ENCODE measurements at places on chromosomes 7 and 10. TPM values are rescaled to one million over a fixed set of nuclear protein-coding genes. Genes with fewer than 3 reads are reported as not detected.

DNA sequence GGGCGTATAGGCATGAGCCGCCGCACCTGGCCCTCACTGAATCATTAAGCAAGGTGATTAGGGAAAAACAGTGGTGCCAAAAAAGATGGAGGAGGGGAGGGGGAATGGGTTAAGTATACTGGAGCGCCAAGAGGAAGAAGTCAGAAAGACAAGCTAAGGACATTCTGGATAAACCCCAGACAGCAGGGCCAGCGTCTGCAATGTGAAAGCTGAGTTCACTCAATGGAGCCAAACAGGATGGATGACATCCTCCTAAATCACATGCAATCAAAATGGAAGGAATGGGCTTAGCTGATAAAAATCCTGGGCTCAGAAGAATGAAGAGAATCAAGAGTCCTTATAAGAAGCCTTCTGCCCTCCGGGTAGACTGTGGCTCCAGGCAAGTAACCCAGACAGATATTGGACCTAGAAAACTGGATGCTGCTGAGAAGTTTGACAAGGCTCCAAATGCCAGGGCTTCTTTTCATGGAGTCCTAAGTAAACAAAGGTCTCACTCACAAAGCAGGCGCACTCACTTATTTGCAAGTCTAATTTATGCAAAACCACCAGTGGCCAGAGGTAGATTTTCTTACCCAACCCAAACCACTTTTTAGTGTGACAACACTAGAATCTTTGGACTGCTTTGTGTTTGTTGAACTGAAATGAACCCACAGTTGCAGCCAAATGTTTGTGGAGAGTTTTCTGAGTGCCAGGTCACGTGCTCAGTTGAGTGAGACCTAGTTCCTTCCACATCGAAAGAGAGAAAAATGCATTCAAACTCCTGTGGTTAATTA lies 519.1 kb upstream of the AUTS2 start:
- H3K27me3 ChIP-seq, result no peaks in the 10 kb centered on the region
- DNase-seq, result peak; percentile 35
- no peak overlapping the region for H3K4me3 ChIP-seq

DNA sequence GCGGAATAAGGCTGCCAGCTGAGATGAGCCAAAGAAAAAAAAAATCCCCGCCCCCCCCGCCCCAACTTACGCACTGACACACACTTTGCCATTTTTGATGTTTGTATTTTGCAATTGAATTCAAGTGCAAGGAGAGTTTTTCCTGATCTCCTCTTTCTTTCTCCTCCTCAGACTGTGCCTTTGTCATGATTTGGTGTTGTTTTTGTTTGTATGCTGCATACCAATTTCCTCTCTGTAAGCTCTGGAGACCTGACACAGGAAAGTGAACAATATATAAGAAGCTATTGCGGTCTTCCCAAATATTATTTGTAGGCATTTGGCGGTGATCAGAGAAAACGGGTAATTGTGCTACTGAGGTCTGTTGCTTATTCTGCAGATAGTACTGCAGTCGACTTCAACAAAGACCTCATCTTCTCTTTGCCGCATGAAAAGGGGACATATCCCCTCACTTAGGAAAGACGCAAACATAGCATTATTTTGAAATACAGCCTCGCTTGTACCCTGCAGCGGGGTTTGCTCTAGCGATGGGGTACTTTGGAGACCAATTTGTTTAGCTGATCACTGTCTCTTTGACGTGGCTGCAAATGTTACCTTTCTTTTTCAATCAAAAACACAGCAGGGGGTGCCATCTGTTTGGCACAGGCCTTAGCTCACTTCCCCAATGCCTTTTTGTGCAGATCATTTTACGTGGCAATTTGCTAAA lies 206.6 kb downstream of the SKAP2 start:
- H3K36me3 ChIP-seq, result no peaks in the 10 kb centered on the region
- peak overlapping the region; percentile 52 for H3K4me3 ChIP-seq
- peak; percentile 67 for DNase-seq
- no peaks in the 10 kb centered on the region for H3K27me3 ChIP-seq

DNA sequence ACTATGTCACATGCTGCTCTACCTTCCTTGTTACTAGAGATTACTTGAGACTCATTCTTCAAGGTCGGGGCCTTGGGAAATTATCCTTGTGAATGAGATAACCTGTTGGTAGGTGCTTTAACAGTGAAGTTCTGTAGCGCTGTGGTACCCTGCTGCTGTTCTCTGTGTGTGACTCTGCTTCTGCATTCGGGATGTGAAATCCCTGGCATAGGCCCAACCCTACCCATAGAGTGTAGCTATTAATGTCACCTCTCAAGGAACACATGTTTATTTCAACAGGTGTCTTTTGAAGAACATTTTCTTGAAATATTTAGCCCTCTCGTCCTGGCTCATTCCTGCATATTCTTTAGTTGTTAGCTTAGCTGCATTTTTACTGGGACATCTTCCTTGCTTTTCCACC lies 41.8 kb upstream of the TMEM236 start:
- H3K27ac ChIP-seq, result no peak overlapping the region
- no peaks in the 10 kb centered on the region for H3K27me3 ChIP-seq
- peaks cover 32% of the 10 kb centered on the region for H3K36me3 ChIP-seq
- H3K4me1 ChIP-seq, result no peaks in the 10 kb centered on the region

GRCh38 chr7:2932402-2933251 lies 88.5 kb upstream of the GNA12 start:
- no peak overlapping the region for H3K4me3 ChIP-seq
- no peaks in the 10 kb centered on the region for H3K36me3 ChIP-seq
- no peaks in the 10 kb centered on the region for H3K27me3 ChIP-seq
- H3K27ac ChIP-seq, result no peak overlapping the region

- peaks cover 12% of the 10 kb centered on the region for H3K4me1 ChIP-seq
- no peak overlapping the region for H3K27ac ChIP-seq
- no peaks in the 10 kb centered on the region for H3K27me3 ChIP-seq
- H3K36me3 ChIP-seq, result no peaks in the 10 kb centered on the region
These were observed 2.1 kb downstream of the NOS3 start for GRCh38 chr7:150992833-150993302.

GRCh38 chr10:88949051-88949450 lies 3.5 kb downstream of the ACTA2 start:
- no peaks in the 10 kb centered on the region for H3K36me3 ChIP-seq
- H3K4me1 ChIP-seq, result no peaks in the 10 kb centered on the region
- no peak overlapping the region for H3K4me3 ChIP-seq
- no peak overlapping the region for H3K27ac ChIP-seq

- H3K27ac ChIP-seq, result no peak overlapping the region
- H3K36me3 ChIP-seq, result no peaks in the 10 kb centered on the region
- H3K27me3 ChIP-seq, result no peaks in the 10 kb centered on the region
- H3K4me1 ChIP-seq, result no peaks in the 10 kb centered on the region
- H3K4me3 ChIP-seq, result no peak overlapping the region
These were observed 166.0 kb downstream of the FANK1 start for GRCh38 chr10:126062131-126063032.

DNA sequence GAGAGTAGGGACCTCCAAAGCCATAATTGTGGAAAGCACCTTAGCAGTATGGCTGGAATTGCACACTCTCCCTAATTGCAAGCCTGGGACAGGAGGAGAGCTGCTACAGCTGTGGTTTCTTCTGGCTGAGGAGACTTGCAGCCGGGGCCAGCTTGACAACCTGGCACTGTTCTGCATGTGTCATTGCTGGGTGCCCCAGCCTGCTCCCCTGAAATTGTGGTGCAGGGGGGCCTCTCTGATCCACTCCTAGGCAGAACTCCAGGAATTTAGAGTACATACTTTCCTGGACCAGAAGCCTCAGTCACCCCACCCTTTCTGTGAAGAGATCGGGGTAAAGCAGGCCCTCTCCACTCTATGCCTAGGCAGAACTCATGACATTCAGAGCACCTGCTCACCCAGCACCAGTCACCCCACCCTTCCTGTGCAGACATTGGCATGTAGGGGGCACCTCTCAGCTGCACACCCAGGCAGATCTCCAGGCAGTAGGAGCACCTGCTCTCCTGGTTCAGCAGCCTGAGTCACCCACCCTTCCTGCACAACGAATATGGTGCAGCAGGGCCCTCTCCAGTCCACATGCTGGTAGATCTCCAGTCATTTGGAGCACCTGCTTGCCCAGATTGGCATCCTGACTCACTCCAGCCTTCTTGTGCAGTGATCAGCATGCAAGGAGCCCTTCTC lies 34.4 kb upstream of the DYNC1I1 start:
- H3K4me1 ChIP-seq, result no peaks in the 10 kb centered on the region
- no peaks in the 10 kb centered on the region for H3K27me3 ChIP-seq
- H3K27ac ChIP-seq, result no peak overlapping the region
- DNase-seq, result no peak
- H3K4me3 ChIP-seq, result no peak overlapping the region

DNA sequence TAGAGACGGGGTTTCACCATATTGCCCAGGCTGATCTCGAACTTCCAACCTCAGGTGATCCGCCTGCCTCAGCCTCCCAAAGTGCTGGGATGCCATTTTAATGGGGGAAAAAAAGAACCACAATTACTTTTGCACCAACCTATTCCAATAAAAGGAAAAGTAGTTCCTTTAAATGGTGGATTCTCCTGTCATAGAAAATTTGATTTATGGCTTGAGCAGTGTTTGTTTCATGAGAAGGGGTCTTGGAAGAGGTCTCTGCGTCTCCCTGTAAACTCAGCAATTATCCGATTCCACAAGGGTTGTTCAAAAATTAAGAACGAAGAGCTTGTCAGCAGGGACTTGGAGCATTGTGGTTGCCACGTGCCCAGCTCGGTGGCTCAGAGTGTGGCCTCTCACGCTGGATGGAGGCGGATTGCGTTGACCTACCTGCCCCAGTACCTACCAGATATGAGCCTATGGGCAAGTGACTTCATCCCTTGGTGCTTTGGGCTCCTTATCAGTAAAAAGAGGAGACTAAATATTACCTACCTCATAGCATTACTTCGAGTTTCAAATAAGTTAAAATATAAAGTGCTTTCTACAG lies 2.8 kb upstream of the TRIP6 start:
- H3K4me1 ChIP-seq, result peaks cover 11% of the 10 kb centered on the region
- H3K36me3 ChIP-seq, result peaks cover 4% of the 10 kb centered on the region
- H3K27me3 ChIP-seq, result no peaks in the 10 kb centered on the region
- H3K27ac ChIP-seq, result no peak overlapping the region
- H3K4me3 ChIP-seq, result no peak overlapping the region

DNA sequence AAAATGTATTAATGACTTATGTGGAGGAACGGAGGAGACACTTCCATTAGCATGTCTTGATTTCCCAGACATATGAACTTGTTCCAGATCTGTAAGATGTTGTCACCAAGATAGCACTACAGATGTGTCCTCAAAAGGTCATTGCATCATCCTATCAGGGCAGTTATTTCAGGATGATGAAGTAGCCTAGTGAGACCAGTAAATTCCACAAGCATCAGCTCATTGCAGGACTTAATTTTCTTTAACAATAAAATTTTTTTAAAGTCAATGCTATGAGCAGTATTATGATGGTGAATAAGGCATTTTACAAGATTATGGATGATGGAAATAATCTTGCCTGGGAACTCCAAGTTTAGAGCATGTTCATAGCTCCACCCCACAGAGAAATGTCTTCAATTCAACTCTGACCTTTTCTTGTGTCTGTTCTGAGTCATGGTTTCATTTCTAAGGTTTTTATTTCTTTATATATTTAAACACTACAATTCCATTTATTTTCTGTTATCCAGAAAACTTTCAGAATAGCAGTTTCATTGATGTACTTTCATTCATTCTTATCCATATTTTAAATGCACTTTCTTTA lies 1203.3 kb upstream of the CELF2 start:
- no peak overlapping the region for H3K27ac ChIP-seq
- no peaks in the 10 kb centered on the region for H3K36me3 ChIP-seq
- DNase-seq, result no peak
- no peak overlapping the region for H3K4me3 ChIP-seq
- no peaks in the 10 kb centered on the region for H3K27me3 ChIP-seq

FAM171A1 gene
- total RNA-seq, result 26.1 TPM

IFIT1 gene
- total RNA-seq, result 3.1 TPM

GPR15LG gene
- total RNA-seq, result not detected
